ENCODE measurements at places on chromosomes 12 and 14. TPM values are rescaled to one million over a fixed set of nuclear protein-coding genes. Genes with fewer than 3 reads are reported as not detected.

DNA sequence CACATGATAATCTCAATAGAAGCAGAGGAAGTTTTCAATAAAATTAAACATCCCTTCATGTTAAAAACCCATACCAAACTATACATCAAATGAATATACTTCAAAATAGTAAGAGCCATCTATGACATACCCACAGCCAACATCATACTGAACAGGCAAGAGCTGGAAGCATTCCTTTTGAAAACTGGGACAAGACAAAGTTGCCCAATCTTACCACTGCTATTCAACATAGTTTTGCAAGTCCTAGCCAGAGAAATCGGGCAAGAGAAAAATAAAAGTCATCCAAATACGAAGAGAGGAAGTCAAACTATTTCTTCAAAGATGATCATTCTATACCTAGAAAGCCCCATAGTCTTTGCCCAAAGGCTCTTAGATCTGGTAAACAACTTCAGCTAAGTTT, 454.7 kb upstream of the PRICKLE1 start:
- no peak for DNase-seq

DNA sequence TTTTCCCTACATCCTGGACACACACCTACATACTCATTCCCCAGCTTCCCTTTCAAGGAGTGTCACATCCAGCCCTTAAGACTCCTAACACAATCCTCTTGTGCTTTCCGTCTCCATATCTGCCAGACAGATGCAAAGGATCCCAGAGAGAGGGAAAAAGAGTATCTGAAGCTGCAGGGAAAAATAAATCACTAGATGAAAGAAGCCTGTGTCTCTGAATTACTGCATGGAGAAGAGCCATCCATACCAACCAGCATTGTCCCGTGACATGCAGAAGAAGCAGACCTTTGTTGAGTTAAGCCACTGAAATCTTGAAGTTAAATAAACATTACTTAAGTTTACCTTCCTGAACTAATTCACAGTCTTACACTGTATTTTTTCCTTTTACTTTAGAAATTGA, 54.6 kb downstream of the GTF2A1 start:
- no peak for DNase-seq

GRCh38 chr14:92973261-92973797, 50.4 kb downstream of the CHGA start:
- no peak for DNase-seq

DNA sequence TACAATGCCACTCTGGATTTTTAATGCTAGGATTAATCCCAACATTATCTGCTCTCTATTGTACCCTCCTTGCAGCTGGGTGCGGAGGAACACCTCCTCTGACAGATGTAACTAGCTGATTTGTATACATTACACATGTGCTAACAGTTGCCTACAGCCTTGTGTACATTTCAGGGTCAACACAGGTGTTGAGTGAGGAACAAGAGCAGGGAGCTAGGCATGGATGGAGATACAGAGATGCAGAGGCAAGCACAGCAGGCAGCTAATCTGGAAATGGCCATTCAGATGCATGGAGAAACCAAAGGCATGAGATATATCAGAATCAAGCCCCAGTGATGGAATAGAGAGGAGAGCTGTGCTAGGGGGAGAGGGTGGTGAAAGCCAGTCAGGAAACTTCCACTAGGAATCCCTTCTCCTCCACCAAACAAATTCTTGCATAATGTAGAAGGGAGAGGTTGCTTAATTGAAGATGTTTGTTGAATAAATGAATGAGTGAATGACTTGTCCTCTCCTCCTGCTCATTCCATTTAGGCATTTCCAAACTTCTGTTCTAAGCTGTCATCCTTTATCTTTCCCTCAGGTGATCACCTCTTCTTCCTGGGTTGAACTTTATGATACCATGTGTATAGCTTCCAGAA, 313.2 kb downstream of the ATP23 start:
- no peak for DNase-seq

ETFBKMT gene
- 1.5 TPM for total RNA-seq

DDX11 gene
- 96.2 TPM for total RNA-seq

STX2 gene
- total RNA-seq: 34.0 TPM

Data from Panc1 (cell line).